ENCODE measurements at places on chromosomes 4 and X. TPM values are rescaled to one million over a fixed set of nuclear protein-coding genes. Genes with fewer than 3 reads are reported as not detected.

DNA sequence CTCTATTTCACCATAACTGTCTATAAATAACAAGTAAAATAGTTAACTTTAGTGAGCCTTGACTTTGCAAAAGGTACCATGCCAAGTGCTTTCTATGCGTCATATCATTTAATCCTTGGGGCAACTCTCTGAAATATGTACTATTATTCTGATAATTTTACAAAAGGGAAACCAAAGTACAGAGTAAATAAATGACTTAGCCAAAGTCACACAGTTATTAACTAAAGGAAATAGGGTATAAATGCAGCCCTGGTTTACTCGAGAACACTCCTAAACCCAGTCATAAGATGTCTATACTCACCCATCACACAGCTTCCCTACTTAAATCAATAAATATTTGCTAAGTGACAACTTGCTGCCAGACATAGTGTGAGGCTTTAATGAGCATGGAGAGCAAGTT, 14.4 kb downstream of the KCTD8 start:
- H3K27ac ChIP-seq, result no peak overlapping the region
- no peaks in the 10 kb centered on the region for H3K4me1 ChIP-seq
- DNase-seq, result no peak
- H3K27me3 ChIP-seq, result no peaks in the 10 kb centered on the region
- H3K4me3 ChIP-seq, result no peak overlapping the region

- no peaks in the 10 kb centered on the region for H3K4me1 ChIP-seq
- no peak overlapping the region for H3K27ac ChIP-seq
Measured at GRCh38 chr4:10197952-10198351, 81.4 kb upstream of the WDR1 start.

DNA sequence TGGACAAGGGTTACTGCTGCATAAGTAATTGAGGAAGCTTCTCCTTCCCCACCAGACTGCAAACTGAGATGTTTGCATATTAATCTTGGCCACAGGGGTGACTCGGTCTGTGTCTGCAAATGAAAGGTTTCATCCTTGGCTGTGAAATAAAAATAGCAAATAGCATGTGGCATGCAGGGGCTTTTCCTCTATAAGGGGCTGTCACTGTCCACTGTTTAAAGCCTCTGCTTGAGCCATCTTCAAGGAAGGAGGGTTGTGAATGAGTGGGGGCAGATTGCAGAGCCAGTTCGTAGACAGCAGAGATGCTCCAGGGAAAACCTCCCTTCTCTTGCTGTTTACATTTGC, 33.3 kb downstream of the TMSB4X start:
- H3K36me3 ChIP-seq, result no peaks in the 10 kb centered on the region

- H3K36me3 ChIP-seq, result no peaks in the 10 kb centered on the region
- no peaks in the 10 kb centered on the region for H3K4me1 ChIP-seq
- H3K27me3 ChIP-seq, result no peaks in the 10 kb centered on the region
- no peak overlapping the region for H3K27ac ChIP-seq
- DNase-seq, result no peak
Measured at GRCh38 chrX:118261151-118261550, 84.8 kb upstream of the WDR44 start.

- H3K27ac ChIP-seq, result no peak overlapping the region
- H3K4me3 ChIP-seq, result no peak overlapping the region
- DNase-seq, result no peak
Measured at GRCh38 chrX:36856849-36857248, 151.3 kb upstream of the FAM47C start.

DNA sequence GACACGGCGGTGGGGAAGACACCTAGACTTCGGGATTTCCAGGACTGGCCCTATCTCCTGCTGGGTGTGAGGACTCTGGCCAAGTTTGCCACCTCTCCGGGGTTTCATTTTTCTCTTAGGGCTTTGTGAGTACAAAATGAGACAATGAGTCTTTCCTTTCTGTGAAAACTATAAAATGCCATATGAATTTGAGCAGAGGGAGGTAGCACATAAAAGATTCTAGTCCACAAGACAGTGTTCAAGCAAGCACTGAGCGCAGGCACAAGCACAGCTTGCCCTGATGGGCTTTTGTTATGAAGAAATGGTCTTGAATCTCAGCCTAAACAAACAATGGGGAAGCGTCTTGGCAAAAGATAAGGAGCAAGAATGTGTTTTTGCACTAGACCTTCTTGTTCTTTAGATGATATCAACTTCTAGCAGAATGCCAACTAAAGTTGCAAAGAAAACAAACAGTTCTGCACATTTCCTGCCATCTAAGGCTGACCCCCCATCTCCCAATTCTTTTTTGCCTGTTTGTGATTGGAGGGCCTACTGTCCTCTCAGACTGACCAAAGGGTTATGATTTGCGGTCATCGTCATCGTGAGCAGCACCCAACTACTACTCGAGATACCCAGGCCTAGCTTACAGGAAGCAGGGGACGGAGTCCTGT, 73.0 kb upstream of the ZNF518B start:
- no peaks in the 10 kb centered on the region for H3K27me3 ChIP-seq
- no peak for DNase-seq

The QDPR gene
- total RNA-seq, result 15.0 TPM

All from sigmoid colon (tissue), 7 donors.